ENCODE measurements at places on chromosomes 13 and 19. TPM values are rescaled to one million over a fixed set of nuclear protein-coding genes. Genes with fewer than 3 reads are reported as not detected.

DNA sequence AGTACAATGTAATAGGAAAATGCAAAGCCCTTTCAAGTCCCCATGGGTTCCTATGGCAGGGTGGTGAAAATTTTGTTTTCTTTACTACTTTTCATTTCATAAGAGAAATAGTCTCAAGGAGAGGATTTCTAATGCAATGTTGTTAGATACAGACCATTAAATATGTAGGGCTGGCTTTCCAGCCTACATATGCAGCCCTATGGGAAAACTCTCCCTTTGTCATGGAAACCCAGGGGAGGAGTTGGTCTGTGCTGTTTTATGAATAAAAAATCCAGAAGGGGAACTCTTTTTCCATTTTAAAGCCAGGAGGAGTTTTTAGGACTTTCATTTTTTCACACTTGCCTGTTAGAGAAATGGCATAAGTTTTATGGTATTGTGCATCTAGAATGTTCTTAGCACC is 119.6 kb downstream of the DCT start:
- no peak for DNase-seq

DNA sequence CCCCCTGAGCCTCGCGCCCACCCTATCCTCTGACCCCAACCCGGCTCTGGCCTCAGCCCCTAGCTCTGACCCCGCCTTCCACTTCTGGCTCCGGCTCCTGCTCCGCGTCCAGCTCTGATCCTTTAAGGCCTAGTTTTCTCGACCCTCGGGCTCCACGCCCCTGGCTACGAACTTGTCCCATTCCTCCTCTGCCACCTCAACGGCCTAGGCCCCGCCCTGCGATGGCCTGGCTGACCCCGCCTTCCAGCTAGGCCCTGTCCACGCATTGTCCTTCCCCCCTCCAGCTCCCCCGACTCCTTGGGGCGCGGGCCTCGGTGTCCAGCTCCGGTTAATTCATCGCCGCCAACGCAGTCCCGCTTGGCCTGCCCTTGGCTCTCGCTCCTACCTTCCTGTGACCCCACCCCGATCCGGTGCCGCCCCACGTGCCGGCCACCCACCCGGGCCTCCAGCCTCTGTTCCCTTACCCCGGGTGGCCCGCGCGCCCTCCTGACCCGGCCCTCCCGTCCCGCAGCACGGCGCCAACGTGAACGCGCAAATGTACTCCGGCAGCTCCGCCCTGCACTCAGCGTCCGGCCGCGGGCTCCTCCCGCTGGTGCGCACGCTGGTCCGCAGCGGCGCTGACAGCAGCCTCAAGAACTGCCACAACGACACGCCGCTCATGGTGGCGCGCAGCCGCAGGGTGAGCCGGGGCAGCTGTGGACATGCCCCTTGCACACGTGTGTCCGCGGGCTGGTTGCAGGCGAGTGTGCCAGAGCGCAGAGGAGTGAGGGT is 9.4 kb downstream of the BCL3 start:
- DNase-seq: no peak

DNA sequence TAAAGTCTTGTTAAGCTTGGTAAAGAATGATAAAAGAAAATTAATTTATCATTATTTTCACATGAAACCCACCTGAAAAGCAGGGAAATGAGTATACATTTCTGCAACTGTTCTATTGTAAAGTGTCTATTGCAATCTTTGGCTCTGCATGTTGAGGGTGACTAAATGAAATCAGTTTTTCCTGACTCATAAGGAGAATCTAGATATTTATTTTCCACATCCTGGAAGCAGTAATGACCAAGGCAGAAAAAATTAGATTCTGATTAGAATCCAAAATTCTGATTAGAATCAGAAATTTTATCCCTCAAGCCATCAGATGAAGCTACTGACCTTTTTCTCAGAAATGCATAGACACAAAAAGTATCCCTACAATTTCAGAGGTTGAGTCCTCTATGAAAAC is 178.4 kb downstream of the MYO16 start:
- DNase-seq: no peak

- no peak for DNase-seq
These were observed 1.9 kb downstream of the C2CD4C start for GRCh38 chr19:406971-407510.

- DNase-seq: no peak
These were observed 4.0 kb upstream of the NWD1 start for GRCh38 chr19:16715611-16716010.

DNA sequence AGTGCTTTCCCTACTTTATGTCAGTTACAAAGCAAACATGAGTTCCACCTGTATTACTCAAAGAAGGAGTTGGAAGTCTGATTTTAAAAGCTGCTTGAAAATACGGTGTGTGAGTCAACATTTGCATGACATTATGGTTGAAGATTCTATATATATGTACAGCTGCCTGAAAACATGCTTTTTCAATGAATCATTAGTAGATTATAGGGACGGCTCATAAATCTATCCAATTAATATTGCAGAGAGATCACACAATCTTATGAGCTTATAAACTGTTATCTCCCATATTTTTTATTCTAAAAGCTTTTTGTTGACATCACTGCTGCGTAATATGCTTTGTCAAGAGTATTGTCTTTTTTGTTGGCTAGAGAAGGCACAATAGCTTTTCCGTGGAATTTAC is 873.8 kb downstream of the SLITRK6 start:
- DNase-seq: no peak

DNA sequence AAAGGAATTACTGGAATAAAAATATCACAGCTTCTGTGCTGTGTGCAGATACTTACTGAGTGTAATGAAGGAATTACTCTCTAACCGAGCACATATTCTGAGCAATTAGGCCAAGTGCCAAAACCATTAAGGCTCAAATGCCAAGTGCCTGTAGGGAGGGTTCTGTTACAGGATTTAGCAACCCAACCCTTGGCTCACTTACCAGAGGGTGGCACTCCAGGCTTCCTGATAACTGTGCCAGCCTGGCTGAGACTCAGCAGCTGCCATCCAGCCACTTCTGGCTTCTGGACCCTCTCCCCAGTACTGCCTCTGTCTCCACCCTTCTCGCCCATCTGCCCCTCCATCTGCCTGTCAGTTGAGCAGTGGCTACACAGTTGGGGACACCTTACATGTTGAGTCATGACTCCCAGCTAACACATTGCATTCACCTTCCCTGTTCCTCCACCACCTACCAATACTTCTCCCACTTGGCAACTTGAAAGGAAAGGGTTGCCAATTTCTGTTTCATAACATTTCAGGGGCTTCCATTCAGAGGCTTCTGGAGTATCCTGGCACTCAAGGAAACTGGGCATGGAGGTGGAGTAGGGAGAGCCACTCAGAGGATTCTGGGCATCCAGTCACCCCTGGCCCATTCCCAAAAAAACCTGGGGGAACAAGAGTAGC is 110.5 kb downstream of the COG6 start:
- DNase-seq: peak; percentile 88

GRCh38 chr13:38684714-38685113 is 2.2 kb upstream of the FREM2 start:
- no peak for DNase-seq

DNA sequence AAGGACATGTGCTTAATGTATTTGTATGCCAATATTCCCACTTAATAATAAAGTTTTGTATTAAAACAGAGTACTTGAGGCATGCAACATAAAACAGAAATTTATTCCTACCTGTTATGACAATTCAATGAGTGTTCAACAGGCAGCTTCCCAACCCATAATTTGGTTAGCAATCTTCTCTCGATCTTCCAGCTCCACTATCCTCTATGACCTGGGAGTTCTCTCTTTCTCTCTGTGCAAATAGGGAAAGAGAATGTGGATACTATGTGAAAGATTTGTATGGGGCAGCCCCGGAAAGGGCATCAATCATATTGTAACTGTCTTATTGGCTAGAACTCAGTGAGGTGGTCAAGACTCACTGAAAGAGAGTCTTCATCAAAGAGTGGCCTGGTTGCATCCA is 644.9 kb upstream of the PCDH20 start:
- no peak for DNase-seq

DNA sequence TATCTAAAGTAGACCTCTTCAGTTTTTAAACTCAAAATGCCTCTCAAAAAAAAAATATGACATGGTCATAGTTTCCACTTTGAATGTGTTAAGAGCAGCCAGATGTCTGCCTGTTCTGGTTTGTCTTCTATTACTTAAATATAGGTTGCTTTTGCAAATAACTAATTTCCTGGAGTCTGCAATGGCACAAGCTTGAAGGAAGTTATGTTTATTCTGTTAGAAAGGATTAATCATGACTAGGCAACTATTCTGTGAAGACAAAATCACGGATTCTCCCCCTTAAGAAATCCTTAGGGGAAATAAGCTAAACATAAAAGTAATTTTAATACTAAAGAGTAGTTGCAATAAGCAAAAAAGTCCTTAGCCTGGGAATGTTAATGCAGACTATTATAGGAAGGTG is 26.3 kb downstream of the SKA3 start:
- DNase-seq: no peak

DNA sequence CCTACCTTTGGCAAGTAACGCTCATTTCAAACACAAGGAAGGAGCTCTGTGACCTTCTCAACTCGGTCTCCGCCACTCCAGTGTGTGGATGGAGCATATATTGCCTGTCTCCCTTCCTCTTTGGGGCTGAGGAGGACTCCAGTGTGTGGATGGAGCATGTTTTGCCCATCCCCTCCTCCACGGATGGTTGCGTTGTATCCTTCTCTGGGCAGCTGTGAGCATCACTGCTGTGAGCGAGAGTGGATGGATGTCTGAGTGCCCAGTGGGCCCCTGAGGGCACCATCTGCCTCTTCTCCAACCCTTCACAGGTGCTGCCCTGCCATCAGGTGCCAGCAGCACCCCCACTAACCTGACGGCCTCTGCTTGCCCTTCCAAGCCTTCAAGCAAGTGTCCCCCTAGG is 186.2 kb downstream of the TEX29 start:
- no peak for DNase-seq

DNA sequence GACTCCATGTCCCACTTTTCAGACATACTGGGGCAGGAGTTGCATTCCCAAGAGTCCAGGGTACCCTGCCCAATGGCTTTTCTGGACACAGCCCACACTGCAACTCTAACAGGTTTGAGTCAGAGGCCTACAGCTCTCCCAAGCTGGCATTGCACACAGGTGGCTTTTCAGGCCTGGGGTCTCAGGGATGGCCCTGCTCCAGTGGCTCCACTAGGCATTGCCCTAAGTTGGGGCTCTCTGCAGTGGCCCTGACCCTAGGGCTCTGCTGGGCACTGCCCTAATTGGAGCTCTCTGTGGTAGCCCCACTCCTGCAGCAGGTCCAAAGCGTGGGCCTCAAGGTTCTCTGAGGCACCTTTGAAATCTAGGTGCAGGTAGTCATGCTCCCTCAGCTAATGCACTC is 408.8 kb downstream of the SUCLA2 start:
- no peak for DNase-seq

DNA sequence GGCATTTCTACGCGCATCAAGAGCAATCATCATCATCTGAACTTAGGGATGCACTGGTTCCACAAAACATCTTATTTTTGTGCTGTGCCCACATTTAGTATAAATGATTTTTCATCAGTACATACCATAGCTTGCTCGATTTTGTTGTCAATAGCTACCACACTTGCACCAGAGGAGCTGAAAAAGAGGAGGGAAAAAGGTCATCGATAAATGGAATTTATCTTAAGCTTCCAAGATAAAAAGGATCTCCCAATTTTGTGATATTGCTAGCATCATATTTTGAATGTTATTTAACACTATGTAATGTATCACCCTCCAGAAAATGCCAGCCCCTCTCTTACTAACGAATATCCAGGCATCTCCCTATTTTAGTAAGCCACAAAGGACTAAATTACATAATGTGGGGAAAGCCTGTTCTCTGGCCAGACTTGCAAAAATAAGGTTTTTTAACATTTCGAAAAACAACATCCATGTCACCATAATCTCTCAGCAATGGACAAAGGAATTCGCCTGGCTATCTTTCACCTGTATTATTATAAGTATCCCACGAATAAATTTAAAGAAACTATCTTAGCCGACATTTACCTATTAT is 62.4 kb downstream of the SERP2 start:
- DNase-seq: no peak

DNA sequence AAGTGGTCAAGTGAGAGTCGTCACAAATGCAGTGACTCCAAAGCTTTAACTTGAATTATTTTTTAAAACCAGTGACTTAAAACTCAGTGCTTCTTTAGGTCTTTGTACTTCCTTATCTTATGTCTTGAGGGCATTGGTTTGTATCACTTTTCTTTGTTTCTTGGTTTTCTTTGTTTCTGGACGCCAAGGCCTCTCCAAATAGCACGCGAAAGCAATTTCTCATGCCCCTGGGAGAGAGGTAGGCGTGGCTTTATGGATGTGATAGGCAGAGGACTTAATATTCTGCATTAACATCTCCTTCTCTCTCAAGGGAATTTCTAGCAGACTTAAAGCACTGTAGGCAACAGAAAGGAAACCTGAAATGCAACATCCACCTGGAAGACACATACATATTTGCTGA is 20.6 kb downstream of the UBE2L5 start:
- no peak for DNase-seq

DNA sequence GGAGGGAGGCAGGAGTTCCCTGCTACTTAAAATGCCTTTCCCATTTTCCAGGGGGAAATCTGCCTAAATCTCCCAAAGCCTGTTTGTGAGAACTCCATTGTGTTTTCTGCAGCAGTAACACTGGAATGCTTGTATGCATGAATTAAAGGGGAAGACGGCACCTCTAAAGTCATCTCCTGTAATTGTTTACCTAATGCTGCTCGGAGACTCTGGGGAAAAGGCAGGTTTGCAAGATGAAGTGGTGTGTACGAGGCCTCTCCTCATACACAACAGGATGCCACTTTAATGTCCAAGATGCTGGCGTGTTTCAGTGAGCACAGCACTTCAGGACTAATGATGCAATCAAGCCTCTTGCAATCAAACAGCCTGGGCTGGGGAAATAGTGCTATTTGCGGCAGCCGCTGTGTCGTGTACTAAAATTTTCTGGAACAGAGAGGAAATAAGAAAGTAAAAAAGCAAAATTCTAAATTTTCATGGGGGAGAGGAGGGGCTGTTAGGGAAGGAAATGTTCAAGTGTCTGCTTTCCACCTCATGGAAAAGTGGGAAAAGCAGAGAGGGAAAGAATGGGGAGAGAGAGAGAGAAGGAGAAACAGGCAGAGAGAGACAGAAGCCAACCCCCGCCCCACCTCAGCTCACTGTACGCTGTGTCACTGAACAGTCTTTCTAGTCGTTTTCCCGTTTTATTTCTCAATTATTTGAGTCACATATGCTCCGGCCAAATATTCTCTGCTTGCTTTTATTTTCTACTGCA is 32.9 kb downstream of the TSHZ3 start:
- peak; percentile 29 for DNase-seq

Gene SLITRK5
- total RNA-seq: under 0.01 TPM

Gene CEACAM4
- total RNA-seq: not detected

Gene ARHGAP35
- 31.0 TPM for total RNA-seq

Gene DNAAF3
- total RNA-seq: 0.94 TPM

Gene MBD3L2
- total RNA-seq: not detected

Gene ZNF433
- 10.5 TPM for total RNA-seq

Gene ZNF439
- total RNA-seq: 0.08 TPM

Gene GPR42
- total RNA-seq: not detected

Gene ZNF283
- total RNA-seq: 14.4 TPM

Gene OR7A10
- not detected for total RNA-seq

Gene KLK12
- not detected for total RNA-seq

Gene APOC1
- 52.3 TPM for total RNA-seq
